Posterior cingulate gyrus (tissue), 11 donors: ENCODE measurements at places on chromosomes 4 and X.

DNA sequence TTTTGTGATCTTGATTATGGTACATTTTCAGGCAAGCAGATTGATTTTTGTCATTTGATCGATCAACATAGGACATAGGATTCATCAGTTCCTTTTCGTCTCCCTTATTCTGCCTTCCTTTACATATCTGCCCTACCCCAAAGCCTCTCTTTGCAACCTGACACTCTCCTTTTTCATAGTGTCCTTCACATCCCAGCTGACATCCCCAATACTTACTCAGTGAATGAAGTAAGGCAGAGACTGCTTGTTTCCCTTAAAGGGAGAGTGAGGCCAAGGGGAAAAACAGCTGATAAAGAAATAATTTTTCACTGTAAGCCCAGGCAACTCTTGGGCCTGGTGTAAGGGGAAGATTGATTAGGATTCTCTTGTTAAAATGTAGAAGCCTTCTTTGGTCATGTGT is 69.8 kb downstream of the GBA3 start:
- DNase-seq, result no peak

GRCh38 chr4:111115881-111116280 is 493.0 kb upstream of the PITX2 start:
- no peak for DNase-seq

DNA sequence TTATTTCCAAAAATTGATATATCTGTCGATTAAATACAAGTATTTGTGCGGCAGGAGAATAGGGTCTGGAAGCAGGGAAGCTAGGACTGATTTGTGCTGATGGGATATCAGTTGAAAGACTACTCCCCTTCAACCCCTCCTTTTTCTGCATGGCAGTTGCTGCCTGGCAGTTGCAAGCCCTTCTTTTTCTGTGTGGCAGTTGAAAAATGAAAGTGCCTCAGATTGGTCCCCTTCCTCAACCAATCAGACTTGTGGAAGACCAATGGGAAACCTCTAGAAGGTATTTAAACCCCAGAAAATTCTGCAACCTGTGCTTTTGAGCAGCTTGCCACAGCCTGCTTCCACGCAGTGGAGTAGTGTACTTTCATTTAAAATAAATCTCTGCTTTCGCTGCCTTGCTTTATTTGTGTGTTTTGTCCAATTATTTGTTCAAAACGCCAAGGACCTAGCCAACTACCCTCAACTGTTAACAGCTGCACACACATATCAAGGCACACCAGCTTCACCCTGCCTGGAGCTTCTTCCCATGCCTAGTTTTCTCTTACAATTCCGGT is 1.5 kb upstream of the TMA16 start:
- DNase-seq, result no peak

DNA sequence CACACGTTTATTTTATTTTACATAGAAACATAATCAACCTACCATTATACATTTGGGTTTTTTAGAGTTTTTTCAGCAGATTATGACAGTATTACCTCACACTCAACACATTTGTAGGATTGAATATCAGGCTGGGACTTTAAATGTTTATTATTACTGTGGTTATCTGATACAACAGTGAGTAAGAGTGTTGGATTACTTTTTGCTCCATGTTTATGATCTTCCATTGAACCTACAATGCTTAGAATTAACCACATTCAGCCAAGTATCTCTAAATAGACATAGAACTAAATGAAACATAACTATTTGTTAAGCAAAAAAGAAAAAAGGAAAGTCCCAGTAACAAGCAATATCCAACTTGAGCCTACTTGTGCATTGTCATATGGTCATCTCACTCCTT is 607.4 kb upstream of the PITX2 start:
- no peak for DNase-seq

- DNase-seq, result no peak
Measured at GRCh38 chr4:102524691-102525090, 23.5 kb downstream of the NFKB1 start.

- no peak for DNase-seq
Measured at GRCh38 chr4:23039818-23040217, 347.1 kb downstream of the GBA3 start.
